ENCODE measurements at places on chromosomes 13 and 19. TPM values are rescaled to one million over a fixed set of nuclear protein-coding genes. Genes with fewer than 3 reads are reported as not detected.
A peak's percentile ranks its signal among the peaks of the same experiment; 100 is the strongest.

DNA sequence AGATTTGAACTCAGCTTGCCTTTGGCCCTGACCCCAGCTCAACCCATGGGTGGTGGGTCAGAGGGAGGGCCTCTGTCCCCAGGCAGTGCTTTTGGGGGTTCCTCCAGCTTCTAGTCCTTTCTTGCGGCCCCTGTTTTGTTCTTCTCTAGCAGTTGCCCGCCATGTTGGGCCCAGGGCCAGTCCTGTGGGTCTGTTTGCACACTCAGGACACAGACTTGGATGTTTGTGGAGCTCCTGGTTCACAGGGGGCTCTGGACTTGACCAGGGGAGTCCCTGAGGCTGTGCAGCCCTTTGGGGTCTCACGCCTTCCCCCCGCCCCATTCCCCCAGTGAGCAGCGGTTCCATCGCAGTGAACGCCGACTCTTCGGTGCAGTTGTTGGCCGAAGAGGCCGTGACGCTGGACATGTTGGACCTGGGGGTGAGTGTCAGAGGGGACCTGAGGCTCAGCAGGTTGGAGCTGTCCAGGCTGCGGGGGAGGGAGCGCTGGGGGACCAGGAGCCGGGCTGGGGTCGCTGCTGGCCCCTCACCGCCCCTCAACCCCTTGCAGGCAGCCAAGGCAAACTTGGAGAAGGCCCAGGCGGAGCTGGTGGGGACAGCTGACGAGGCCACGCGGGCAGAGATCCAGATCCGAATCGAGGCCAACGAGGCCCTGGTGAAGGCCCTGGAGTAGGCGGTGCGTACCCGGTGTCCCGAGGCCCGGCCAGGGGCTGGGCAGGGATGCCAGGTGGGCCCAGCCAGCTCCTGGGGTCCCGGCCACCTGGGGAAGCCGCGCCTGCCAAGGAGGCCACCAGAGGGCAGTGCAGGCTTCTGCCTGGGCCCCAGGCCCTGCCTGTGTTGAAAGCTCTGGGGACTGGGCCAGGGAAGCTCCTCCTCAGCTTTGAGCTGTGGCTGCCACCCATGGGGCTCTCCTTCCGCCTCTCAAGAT, 2.5 kb downstream of the ATP5F1D start:
- peak; percentile 88 for DNase-seq

Gene SLC35E1
- total RNA-seq, result 41.6 TPM

GRCh38 chr13:97975848-97976609, 22.6 kb downstream of the IPO5 start:
- peak; percentile 95 for DNase-seq

- DNase-seq, result no peak
Observed at GRCh38 chr13:77196052-77196618, 130.8 kb downstream of the MYCBP2 start.

Gene ATP7B
- total RNA-seq, result 0.40 TPM

DNA sequence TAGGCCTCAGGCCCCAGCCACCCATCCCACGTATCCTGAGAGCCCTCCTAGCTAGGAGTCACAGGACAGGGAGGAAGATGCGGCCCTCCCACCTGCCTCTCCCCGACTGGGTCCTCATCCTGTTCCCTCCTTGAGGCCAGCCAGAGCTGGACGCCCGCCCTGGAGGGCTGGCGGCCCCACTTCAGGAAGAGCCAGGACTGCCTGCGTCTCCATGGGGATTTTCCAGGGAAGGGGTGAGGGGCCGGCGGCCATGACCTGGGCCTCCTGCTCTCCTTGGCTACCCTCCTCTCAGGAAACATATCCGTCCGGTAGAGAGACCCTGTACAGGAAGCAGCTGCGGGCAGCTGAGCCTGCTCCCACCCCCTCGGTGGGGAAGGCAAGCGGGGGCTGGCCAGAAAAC, 11.3 kb upstream of the PRKD2 start:
- DNase-seq, result no peak

- no peak for DNase-seq
Observed at GRCh38 chr13:110600980-110601379, 14.4 kb upstream of the NAXD start.

DNA sequence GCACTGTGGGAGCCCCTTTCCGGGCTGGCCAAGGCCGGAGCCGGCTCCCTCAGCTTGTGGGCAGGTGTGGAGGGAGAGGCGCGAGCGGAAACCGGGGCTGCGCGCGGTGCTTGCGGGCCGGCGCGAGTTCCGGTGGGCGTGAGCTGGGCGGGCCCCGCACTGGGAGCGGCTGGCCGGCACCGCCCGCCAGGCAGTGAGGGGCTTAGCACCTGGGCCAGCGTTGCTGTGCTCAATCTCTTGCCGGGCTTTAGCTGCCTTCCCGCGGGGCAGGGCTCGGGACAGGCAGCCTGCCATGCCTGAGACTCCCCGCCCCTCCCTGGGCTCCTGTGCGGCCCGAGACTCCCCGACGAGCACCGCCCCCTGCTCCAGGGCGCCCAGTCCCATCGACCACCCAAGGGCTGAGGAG, 405.2 kb upstream of the PRR20A start:
- DNase-seq, result no peak

Gene DGKH
- 1.6 TPM for total RNA-seq

Data from activated B cell treated with CpG ODN at 0.5 μM for 24 hours (primary cell).